ENCODE measurements at places on chromosomes 6 and 20.

- no peaks in the 10 kb centered on the region for H3K36me3 ChIP-seq
- no peak for DNase-seq
- H3K27me3 ChIP-seq = no peaks in the 10 kb centered on the region
- H3K4me3 ChIP-seq = no peak overlapping the region
Measured at GRCh38 chr20:20992277-20992676, 113.9 kb downstream of the LINC00237 start.

GRCh38 chr6:112469306-112469705 is 122.2 kb downstream of the RFPL4B start:
- H3K4me1 ChIP-seq = peaks cover 10% of the 10 kb centered on the region
- no peak for DNase-seq
- H3K27me3 ChIP-seq = no peaks in the 10 kb centered on the region
- no peak overlapping the region for H3K27ac ChIP-seq
- no peak overlapping the region for H3K4me3 ChIP-seq

GRCh38 chr20:19756761-19757486 is 1.1 kb upstream of the RIN2 start:
- DNase-seq = no peak
- no peaks in the 10 kb centered on the region for H3K27me3 ChIP-seq
- no peaks in the 10 kb centered on the region for H3K36me3 ChIP-seq
- peak overlapping the region; percentile 100 for H3K4me3 ChIP-seq
- peak overlapping the region; percentile 98 for H3K27ac ChIP-seq

GRCh38 chr6:22106961-22107360 is 189.9 kb downstream of the PRL start:
- H3K4me1 ChIP-seq = no peaks in the 10 kb centered on the region
- H3K27ac ChIP-seq = no peak overlapping the region
- no peaks in the 10 kb centered on the region for H3K36me3 ChIP-seq
- no peaks in the 10 kb centered on the region for H3K27me3 ChIP-seq
- no peak overlapping the region for H3K4me3 ChIP-seq

DNA sequence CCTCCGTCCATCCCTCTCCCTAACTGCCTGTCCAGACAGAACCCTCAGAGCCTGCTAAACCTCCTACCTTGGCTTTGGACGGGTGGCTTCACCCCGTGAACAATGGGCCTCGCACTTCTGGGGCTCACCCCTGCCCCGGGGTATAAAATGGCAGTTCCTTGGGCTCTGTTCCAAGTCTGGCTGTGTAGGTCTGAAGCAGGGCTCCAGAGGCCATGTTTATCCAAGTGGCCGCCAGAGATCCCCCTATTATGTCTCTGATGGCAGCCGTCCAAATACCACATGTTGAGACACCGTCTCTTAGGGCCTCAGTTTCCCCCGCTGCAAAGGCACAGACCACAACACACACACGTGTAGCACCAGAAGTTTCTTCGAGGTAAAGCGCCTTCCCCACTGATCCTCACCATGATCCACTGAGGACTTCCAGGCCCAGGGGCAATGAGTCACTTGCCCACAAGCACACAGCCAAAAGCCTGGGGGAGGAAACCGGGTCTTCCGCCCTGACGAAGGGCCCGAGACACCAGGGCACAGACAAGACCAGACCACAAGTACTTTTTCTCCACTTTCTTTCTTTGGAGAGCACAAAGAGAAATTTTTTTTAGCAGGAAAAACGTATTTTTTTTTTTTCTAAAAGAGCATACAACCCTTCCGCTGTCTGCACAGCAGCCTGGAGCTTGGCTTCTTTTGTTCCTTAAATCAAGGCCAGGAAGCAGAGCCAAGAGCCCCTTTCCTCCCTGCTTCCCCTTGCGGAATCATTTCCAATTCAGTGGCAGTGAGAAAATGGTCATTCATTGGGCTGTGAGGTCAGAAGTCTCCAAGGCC is 11.8 kb downstream of the CPNE5 start:
- H3K4me1 ChIP-seq = peaks cover 24% of the 10 kb centered on the region
- peak overlapping the region; percentile 42 for H3K27ac ChIP-seq
- no peaks in the 10 kb centered on the region for H3K36me3 ChIP-seq
- DNase-seq = no peak
- no peak overlapping the region for H3K4me3 ChIP-seq

- no peak for DNase-seq
- H3K36me3 ChIP-seq = no peaks in the 10 kb centered on the region
- H3K27me3 ChIP-seq = no peaks in the 10 kb centered on the region
- H3K4me3 ChIP-seq = no peak overlapping the region
- no peak overlapping the region for H3K27ac ChIP-seq
Measured at GRCh38 chr6:119283979-119284545, 65.5 kb downstream of the MAN1A1 start.

DNA sequence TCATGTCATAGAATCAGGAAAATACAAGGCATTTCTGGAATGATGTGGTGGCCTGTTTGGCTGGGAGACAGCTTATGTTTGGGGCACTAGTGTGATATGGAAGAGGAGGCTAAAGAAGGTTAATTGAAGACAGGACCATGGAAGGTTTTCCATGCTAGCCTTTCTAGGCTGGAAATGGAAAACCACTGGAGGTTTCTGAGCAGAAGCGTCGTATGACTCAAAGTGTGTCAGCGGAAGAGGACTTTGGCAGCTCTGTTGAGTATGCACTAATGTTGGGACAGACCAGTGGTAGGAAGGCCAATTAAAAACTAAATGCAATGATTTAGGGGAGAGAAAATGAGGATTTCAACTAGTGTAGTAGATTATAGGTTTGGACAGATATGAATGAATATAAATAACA is 413.1 kb downstream of the PLCB1 start:
- no peak overlapping the region for H3K4me3 ChIP-seq
- no peak for DNase-seq
- no peak overlapping the region for H3K27ac ChIP-seq

DNA sequence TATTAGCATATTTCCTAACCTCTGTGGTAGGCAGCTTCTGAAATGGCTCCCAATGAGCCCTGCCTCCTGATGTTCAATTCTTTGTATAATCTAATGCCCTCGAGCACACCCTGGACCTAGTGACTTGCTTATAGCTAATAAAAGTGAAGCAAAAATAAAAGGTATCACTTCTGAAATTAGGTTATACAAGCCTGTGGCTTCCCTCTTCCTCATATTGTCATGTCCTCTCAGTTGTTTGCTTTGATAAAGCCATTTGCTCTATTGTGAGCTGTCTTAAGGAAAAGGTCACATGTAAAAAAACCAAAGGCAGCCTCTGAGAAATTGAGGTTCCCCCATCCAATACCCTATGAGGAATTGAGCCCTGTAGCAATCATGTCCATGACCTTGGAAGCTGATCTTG is 442.1 kb upstream of the ADGRB3 start:
- no peaks in the 10 kb centered on the region for H3K27me3 ChIP-seq
- no peak overlapping the region for H3K4me3 ChIP-seq
- H3K4me1 ChIP-seq = no peaks in the 10 kb centered on the region
- no peak for DNase-seq
- no peaks in the 10 kb centered on the region for H3K36me3 ChIP-seq

DNA sequence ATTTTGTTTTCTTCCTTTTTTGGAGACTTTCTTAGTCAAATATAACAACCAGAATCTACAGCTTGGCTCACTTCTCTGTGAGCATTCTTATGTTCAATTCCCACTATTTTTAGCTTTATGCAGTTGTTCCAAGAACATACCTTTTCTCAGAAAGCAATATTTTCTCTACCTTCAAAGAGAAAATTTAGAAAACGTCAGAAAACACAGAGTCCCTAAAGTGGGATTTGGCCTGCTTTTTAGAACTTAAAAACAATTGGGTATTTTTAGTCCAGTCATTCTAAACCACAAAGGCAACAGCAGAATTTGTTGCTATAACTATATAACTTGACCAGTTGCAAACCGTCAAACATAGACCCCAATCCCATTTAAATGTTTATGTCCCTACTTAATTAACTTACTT is 133.1 kb downstream of the MOXD1 start:
- H3K27me3 ChIP-seq = no peaks in the 10 kb centered on the region
- peaks cover 37% of the 10 kb centered on the region for H3K4me1 ChIP-seq
- DNase-seq = no peak

- no peak for DNase-seq
- H3K4me1 ChIP-seq = no peaks in the 10 kb centered on the region
- peaks cover 47% of the 10 kb centered on the region for H3K36me3 ChIP-seq
- H3K27me3 ChIP-seq = no peaks in the 10 kb centered on the region
Measured at GRCh38 chr20:41162396-41162795, 25.1 kb downstream of the PLCG1 start.

- no peaks in the 10 kb centered on the region for H3K4me1 ChIP-seq
- no peak overlapping the region for H3K27ac ChIP-seq
- no peaks in the 10 kb centered on the region for H3K36me3 ChIP-seq
Measured at GRCh38 chr6:133568970-133569889, 319.7 kb upstream of the TCF21 start.

DNA sequence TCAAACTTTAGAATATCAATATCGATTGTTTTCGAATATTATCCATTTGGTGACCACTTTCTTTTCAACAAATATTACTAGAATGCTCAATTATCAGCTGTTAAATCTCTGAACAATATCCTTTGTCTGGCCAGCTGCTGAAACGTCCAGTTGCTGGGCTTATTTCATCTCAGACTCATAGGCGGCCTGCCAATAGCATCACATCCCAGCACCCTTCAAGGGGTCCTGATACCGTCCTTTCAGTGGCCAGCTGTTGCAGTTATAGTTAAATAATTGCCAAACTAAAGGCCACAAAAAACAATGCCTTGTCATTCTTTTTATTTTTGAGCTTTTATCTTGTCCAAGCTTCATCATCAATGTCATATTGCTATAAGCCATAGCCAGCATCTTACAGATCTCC is 1006.8 kb upstream of the MANEA start:
- H3K4me1 ChIP-seq = no peaks in the 10 kb centered on the region
- H3K4me3 ChIP-seq = no peak overlapping the region
- no peak for DNase-seq
- no peaks in the 10 kb centered on the region for H3K36me3 ChIP-seq

GRCh38 chr20:53434662-53435061 is 159.0 kb downstream of the ZNF217 start:
- no peak for DNase-seq
- no peaks in the 10 kb centered on the region for H3K36me3 ChIP-seq
- H3K4me1 ChIP-seq = no peaks in the 10 kb centered on the region
- no peak overlapping the region for H3K27ac ChIP-seq
- H3K4me3 ChIP-seq = no peak overlapping the region
- no peaks in the 10 kb centered on the region for H3K27me3 ChIP-seq

DNA sequence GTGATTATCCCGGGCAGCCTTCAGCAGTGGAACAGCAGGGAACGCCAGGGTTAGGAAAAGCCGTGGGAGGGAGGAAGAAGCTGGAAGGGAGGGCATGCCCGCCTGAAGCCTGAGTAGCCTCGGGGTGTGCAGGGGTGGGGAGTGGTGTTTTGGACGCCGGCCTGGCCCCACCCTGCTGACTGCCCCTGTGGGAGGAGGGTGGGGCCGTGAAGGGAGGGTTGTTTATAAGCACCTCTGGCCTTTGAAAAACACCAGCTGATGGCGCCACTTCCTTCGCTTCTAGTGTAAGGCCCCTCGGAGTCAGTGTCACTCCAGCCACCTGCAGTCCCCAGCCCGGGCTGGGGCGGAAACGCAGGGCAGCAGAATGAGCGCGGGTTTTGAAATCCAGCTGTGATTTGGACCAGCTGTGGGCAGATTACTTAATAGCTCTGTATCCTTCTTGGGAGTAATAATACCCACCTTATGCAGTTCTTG is 52.8 kb upstream of the BMP6 start:
- H3K27me3 ChIP-seq = no peaks in the 10 kb centered on the region
- no peak overlapping the region for H3K27ac ChIP-seq
- peak overlapping the region; percentile 33 for H3K4me3 ChIP-seq
- no peaks in the 10 kb centered on the region for H3K36me3 ChIP-seq
- DNase-seq = no peak
- no peaks in the 10 kb centered on the region for H3K4me1 ChIP-seq

- no peak overlapping the region for H3K4me3 ChIP-seq
- no peaks in the 10 kb centered on the region for H3K36me3 ChIP-seq
- H3K27me3 ChIP-seq = no peaks in the 10 kb centered on the region
- no peak overlapping the region for H3K27ac ChIP-seq
- peaks cover 6% of the 10 kb centered on the region for H3K4me1 ChIP-seq
- no peak for DNase-seq
Measured at GRCh38 chr6:39937686-39938333, 3.5 kb upstream of the MOCS1 start.

- H3K36me3 ChIP-seq = no peaks in the 10 kb centered on the region
- H3K4me1 ChIP-seq = no peaks in the 10 kb centered on the region
- no peak overlapping the region for H3K27ac ChIP-seq
- H3K4me3 ChIP-seq = peak overlapping the region; percentile 7
- no peaks in the 10 kb centered on the region for H3K27me3 ChIP-seq
- DNase-seq = no peak
Measured at GRCh38 chr6:151475653-151476523, 17.9 kb upstream of the CCDC170 start.

DNA sequence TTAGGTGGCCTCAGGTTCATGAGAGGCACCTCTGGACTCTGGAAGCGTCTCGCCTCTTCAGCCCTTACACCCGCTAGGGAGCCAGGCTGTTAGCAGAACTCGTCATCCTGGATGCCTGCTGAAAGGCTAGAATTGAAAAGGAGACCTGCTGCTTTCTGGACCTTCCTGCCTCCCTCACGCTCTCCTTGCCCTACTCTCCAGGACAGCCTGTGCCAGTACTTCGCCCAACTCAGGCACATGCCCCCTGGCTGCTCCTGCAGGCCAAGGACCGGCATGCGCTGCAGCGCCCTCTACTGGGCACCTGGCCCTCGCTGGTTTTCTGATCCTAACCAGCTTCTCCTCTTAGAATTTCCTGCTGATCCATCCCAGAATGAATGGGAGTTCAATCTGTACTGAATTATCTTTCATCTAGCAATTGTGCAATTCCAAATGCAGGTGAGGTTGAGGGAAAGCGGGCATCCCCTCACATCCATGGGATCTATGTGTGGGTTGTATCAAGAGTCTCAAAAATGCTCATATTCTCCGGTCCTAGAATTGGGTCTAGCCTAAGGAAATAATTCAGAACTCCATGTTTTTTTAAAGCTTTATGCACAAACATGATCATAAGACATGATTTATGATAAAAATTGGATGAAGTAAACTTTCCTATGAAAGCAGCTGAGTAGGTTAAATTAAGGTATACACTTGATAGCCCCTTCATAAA is 78.0 kb downstream of the PTPN1 start:
- peaks cover 20% of the 10 kb centered on the region for H3K36me3 ChIP-seq
- H3K27ac ChIP-seq = no peak overlapping the region
- DNase-seq = no peak

- no peaks in the 10 kb centered on the region for H3K36me3 ChIP-seq
- no peak for DNase-seq
- H3K27me3 ChIP-seq = no peaks in the 10 kb centered on the region
- no peak overlapping the region for H3K4me3 ChIP-seq
Measured at GRCh38 chr6:27795697-27796494, 116.3 kb downstream of the OR2B2 start.

GRCh38 chr6:158498362-158498761 is 61.5 kb upstream of the TMEM181 start:
- peaks cover 16% of the 10 kb centered on the region for H3K36me3 ChIP-seq
- H3K4me3 ChIP-seq = no peak overlapping the region
- DNase-seq = no peak
- no peaks in the 10 kb centered on the region for H3K27me3 ChIP-seq
- H3K27ac ChIP-seq = no peak overlapping the region
- no peaks in the 10 kb centered on the region for H3K4me1 ChIP-seq

GRCh38 chr20:57389695-57390603 is 1.2 kb upstream of the RBM38 start:
- H3K4me3 ChIP-seq = peak overlapping the region; percentile 59
- peaks cover 16% of the 10 kb centered on the region for H3K4me1 ChIP-seq
- peak overlapping the region; percentile 1 for H3K27ac ChIP-seq
- no peak for DNase-seq
- H3K27me3 ChIP-seq = no peaks in the 10 kb centered on the region

GRCh38 chr6:38909015-38909730 is 139.4 kb upstream of the GLP1R start:
- no peaks in the 10 kb centered on the region for H3K36me3 ChIP-seq
- no peak for DNase-seq
- no peak overlapping the region for H3K27ac ChIP-seq
- peaks cover 3% of the 10 kb centered on the region for H3K27me3 ChIP-seq
